ENCODE measurements at places on chromosomes 5 and 9. TPM values are rescaled to one million over a fixed set of nuclear protein-coding genes. Genes with fewer than 3 reads are reported as not detected.
A peak's percentile ranks its signal among the peaks of the same experiment; 100 is the strongest.

PCDHB13 gene
- 8.4 TPM for total RNA-seq

AFAP1L1 gene
- total RNA-seq = 39.3 TPM

PCDHA9 gene
- total RNA-seq = 1.6 TPM

CYLC2 gene
- total RNA-seq = not detected

C9orf50 gene
- 1.8 TPM for total RNA-seq

DMRTA1 gene
- 4.8 TPM for total RNA-seq

TLX3 gene
- not detected for total RNA-seq

ZNF366 gene
- total RNA-seq = not detected

SIL1 gene
- total RNA-seq = 49.8 TPM

PCDHGA7 gene
- 1.2 TPM for total RNA-seq

SNCAIP gene
- total RNA-seq = 14.1 TPM

LECT2 gene
- not detected for total RNA-seq

PCDHA3 gene
- 1.1 TPM for total RNA-seq

DBH gene
- not detected for total RNA-seq

FBXW5 gene
- total RNA-seq = 194 TPM

DNA sequence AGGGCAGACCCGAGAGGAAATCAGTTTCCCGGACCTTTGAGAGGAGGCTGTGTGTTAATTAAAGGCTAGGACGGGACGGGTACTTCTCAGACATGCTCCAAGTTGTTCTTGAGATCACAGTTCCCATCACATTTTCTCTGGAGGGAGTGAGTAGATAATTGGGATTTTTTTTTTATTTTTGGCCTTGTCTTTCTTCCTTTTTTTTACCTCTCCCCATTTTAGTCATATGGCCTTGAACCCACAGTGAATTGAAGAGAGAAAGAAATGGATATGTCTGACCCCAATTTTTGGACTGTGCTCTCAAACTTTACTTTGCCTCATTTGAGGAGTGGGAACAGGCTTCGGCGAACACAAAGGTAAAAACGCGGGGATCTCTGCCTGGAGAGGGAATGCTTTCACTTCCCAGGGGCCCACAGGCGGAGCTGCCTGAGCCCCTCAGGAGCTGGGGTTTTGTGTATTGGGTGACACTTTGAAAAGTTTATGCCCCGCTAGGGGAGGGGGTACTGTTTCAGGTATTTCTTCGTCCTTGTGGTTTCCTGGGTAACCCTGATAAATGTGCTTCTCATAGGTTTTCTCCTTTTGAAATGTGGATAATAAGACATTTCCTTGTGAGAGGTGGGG is 191.8 kb downstream of the CD180 start:
- peak; percentile 28 for DNase-seq

DNA sequence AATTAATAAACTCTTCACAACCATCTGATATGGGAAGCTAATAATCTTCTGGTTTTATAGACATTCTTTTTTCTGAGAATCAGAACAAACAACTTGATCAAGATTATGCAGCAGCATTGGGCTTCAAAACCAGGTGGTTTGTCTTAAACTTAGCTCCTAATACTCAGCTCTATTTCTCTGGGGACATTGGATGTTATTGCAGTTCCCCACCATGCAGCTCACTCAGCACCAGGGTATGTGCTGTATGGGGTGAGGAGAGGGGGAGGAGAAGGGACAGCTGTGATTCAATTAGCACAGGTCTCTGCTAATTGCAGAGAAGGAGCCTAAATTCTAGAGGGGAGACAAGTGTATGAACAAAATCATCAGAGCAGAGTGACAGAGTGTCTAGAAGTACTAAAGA is 210.7 kb upstream of the TNC start:
- DNase-seq = no peak

- DNase-seq = no peak
These were observed 369.7 kb downstream of the CDK5RAP2 start for GRCh38 chr9:120210274-120210673.

DNA sequence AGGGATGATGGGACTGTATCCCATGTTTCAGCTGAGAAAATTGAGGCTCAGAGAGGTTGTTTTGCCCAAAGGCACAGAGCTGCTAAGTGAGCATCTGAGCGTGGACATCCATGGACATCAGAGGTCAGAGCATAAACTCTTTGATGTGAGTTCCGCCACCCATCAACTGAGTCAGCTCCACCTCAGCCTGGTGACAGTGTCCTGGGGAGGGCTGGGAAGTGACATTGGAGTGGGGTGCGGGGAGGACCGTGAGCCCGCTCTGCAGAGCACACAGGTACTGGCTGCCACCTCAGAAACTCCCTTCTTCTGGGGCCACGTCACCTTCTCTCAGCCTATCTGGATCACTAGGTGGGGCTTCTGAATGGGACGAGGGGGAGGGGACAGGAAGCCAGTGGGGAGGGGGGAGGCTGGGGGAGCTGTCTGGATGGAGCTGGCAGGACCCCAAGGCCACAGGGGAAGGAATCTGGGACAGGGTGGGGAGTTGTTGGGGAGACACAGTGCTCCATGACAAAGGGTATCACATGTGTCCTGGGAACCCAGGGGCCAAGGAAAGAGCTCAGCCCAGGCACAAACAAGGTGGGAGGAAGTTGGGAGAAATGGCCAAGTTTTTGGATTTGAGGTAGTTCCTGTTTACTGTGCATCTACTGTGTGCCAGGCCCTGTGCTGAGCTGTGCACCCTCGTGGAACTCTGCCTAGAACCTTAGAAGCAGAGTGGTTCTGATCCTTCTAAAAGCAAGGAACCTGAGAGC is 2.5 kb downstream of the LAMC3 start:
- DNase-seq = no peak

- DNase-seq = peak; percentile 34
These were observed 293.5 kb downstream of the HINT1 start for GRCh38 chr5:130871346-130872086.

DNA sequence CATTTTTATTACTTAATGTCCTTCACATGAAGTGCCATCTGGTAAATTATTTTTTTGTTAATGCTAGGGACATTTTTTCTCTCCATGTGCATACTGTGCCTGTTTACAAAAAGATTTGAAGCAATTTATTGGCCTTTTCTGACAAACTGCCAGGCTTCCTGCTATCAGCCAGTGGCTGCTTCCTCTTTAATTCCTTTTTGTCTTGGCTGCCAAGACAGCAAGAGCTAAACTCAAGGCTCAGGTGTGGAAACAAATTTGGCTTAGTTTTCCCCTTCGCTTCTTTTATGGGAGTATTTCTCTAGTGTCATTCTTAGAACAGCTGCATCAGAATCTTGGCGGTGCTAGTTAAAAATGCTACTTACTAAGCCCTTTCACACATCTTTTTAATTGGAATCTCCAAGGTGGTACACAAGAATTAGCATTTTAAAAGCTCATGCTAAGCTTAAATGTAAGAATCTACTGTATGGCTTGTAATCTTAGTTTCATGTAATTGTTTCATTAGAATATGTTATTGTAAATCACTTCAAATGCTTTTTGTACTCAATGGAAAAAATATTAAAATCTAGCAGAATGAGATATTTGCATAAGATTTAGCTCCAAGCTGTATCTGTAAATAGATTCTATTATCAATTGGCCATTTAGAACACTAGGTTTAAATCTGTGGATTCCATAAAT is 134.2 kb upstream of the RASGRF2 start:
- DNase-seq = peak; percentile 36

GRCh38 chr5:146779211-146779869 is 99.2 kb downstream of the PPP2R2B start:
- DNase-seq = no peak

GRCh38 chr5:68087866-68088265 is 127.7 kb upstream of the PIK3R1 start:
- DNase-seq = peak; percentile 71

DNA sequence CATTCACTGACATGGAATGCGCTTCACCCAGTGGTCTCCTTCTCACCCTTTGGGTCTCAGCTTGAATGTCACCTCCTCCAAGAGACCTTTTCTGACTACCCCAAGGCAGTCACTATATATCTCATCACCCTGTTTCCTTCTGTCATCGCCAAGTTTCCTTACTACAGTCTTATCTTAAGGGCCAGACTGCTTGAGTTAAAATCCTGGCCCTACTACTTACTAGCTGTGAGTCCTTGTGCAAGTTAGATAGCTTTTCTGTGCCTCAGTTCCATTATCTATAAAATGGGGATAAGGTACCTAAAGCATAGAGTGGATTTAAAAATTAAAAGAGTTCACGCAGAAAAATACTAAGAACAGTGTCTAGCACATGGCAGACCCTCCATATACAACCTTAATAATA is 132.4 kb downstream of the GABBR2 start:
- no peak for DNase-seq

- DNase-seq = peak; percentile 70
These were observed 123.1 kb downstream of the TLE4 start for GRCh38 chr9:79694676-79695400.

GRCh38 chr5:97072696-97073095 is 69.7 kb downstream of the LIX1 start:
- no peak for DNase-seq

GRCh38 chr5:13632676-13633075 is 311.8 kb downstream of the DNAH5 start:
- no peak for DNase-seq

- no peak for DNase-seq
These were observed 181.1 kb upstream of the WWC1 start for GRCh38 chr5:168110384-168110783.

DNA sequence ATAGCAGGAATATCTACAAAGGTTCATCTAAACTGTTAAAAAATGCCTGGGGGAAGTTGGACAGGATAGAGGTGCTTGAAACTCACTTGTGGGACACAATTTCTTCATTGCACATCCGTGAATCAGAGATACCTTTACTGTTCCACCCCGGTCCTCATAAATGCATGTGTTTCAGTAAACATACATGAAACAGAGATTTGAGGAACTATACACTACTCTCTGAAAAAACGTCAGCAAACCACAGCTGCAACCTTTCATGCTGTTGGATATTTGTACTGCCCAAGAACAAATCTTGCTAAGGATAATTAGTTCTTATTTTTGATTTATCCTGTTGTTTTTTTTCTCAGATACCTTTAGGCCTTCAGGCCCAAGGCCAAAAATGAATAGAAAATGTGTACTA is 337.3 kb downstream of the KDM4C start:
- DNase-seq = no peak

DNA sequence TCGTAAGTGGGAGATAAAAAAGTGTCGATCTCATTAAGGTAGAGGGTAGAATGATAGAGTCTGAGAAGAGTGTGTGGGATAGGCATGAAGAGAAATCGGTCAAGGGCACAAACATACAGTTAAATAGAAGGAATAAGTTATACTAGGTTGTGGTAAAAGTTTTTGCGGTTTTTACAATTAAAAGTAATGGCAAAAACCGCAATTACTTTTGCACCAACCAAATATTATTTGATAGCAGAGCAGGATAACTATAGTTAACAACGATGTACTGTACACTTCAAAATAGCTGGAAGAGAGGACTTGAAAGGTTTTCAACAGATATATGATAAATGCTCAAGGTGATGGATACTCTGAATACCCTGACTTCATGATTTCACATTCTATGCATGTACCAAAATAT is 135.8 kb upstream of the CDH12 start:
- DNase-seq = no peak

DNA sequence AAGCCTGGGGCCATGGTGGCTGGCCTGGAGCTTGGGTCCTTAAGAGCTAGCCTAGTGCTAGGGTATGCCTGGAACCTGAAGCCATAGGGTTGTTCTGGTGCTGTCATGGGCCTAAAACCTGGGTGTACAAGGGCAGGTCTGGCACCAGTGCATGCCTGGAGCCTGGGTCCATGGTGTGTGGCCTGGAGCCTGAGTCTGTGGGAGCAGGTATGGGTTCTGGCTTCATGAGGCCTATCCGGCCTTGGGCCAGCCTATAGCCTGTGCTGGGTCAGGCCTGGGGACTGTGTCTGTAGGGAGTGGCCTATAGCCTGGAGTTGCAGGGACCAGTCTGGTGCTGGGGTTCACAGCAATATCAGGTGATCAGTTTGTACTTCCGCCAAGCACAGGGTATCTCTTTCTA is 347.2 kb upstream of the MEF2C start:
- no peak for DNase-seq

- DNase-seq = peak; percentile 38
These were observed 145.2 kb downstream of the SLC25A46 start for GRCh38 chr5:110884005-110884404.

DNA sequence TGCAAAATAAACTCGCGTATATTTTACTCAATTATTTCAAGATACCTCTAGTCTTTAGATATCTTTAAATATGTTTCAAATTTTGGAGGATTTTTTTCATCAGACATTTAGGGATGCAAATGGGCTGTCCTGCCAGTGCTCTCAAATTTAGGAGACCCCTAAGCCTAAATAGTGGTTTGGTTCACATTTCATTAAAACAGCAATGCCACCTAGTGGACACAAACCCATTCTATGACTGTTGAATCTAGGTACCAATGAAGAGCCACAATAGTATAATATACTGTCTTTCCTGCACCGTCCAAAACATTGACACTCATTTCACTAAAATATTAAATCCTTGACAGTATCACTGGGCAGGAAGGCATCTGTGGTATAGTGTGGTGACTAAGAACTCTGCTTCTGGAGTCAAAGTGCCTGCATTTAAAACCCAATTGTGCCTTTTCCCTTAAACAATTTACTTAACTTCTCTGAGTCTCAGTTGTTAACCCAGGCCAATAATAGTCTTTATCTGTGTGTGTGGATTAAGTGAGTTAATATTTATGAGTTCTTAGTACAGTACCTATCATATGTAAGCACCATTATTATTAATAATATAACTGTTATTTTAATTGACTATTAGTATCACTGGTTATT is 148.0 kb downstream of the RORB start:
- DNase-seq = peak; percentile 57

DNA sequence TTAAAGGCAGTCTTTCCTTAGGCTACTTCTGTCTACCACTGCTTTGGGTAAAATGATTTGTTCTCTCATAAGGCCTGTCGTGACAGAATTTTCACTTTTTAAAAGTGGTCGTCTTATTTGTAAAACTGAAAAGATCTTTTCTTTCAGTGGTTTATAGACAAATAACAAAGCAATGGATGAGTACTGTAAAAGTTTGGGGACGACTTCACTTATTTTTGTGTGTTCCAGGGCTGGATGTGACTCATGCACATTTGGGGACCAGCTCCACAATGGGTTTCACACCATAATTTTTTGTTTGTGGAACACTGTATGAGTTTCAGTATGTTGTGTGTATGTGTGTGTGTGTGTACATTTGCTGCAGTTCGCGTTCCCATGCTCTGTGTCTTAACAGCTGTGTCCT is 53.6 kb downstream of the ARHGAP26 start:
- DNase-seq = no peak

- no peak for DNase-seq
These were observed 98.3 kb downstream of the MRPL36 start for GRCh38 chr5:1701216-1701864.

- DNase-seq = no peak
These were observed 65.5 kb upstream of the PCSK5 start for GRCh38 chr9:75824816-75825568.

DNA sequence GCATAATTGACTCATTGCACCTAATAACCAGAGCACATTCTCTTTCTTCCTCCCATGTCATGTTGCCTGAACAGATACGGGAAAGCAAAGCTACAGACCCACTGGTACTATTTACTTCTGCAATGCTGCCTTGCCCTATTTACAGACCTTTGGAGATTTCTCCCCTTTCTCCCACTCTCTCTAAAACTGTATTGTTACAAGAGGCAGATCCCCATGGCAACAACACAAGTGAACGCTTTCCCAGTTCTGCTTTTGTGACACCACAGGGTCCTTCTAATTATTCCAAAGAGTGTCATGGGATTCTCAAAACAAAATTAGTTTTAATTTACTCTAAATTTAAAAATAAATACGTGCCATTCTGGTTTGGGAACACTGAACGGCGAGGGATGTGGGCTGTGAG is 104.7 kb downstream of the KCTD16 start:
- DNase-seq = no peak

GRCh38 chr5:172223901-172224873 is 30.2 kb downstream of the EFCAB9 start:
- no peak for DNase-seq

- no peak for DNase-seq
These were observed 172.6 kb upstream of the RAI14 start for GRCh38 chr5:34483442-34484033.

All from cardiac muscle cell (in vitro differentiated cells and primary cell).